ENCODE measurements at places on chromosomes 4 and X.

DNA sequence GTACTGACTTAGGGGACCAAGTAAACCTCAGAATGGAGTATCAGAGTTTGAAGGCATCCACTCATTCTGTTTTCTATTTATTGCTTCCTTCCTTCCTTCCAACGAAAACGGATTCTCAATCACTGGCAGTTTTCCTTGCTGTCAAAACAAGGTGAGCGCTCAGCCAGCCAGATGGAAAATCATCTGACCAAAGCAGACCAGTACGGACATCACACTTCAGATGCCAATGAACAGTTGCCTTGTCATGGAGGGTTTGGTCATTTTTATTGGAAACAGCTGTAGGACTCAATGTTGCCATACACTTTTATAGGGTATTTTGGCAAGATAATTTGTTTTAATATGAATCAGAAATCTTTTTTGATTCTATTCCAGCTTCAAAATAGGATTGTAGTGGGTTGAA lies 16.6 kb downstream of the GEMIN8 start:
- no peak for DNase-seq

DNA sequence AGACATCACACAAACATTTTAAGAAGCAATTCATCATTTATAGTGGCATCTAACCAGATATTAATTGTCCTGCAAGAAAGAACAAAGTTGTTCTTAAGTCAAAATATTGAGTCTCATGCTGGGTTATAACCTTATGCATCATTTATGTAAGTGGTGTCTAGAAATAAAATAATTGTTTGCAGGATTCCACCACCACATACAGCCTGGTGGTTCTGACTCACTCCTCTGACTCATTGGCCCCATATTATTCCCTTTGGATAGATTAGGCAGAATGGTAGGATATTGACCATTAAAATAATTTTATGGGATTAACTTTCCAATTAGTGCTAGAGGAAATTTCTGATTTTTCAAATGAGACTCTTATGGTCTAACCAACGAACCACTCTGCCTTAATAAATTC lies 384.5 kb downstream of the GRXCR1 start:
- no peak for DNase-seq

DNA sequence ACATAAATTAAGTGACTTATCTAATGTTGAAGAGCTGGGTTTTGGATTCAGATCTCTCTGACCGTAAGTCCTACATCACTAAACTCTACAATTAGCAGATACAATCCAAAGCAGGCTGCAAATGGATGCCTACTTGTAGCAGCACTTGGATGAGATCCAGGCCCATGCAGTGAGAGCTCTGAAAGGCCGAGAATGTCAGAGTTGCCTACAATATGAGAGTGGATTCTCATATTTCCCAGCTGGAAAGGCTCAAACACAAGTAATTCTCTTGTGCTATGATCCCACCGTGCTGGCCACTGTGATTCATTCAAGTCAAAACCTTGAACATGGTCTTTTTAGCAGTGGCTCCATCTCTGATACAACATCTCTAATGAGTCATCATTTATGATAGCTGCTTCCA lies 125.4 kb upstream of the CHRDL1 start:
- peak; percentile 58 for DNase-seq

GRCh38 chrX:130020661-130021324 lies 38.4 kb downstream of the BCORL1 start:
- DNase-seq = no peak

- no peak for DNase-seq
Observed at GRCh38 chr4:90403781-90404180, 276.6 kb downstream of the CCSER1 start.

- no peak for DNase-seq
Observed at GRCh38 chr4:40515037-40515397, 114.6 kb downstream of the RBM47 start.

DNA sequence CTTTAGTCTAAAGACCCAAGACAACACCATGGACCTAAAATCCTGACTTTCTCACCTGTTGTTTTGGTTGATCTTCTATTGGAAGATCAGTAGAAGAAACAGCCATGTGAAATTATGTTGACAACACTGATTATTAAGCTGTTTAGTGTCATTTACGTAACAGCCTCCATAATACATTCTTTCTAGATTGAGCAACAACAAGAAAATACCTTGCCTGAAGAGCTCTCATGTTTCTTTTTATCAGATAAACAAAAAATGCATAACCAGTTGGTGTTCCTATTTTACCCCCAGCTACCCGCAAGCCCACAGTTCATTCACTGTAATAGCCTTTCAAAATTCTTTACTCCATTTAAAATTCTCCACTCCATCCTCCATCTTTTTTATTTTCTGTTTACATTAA lies 20.5 kb downstream of the GPC4 start:
- DNase-seq = no peak

- DNase-seq = no peak
Observed at GRCh38 chr4:159823743-159824142, 720.9 kb downstream of the RAPGEF2 start.

GRCh38 chrX:20519146-20519545 lies 252.4 kb upstream of the RPS6KA3 start:
- DNase-seq = no peak
